ENCODE measurements at places on chromosomes 6 and 20. TPM values are rescaled to one million over a fixed set of nuclear protein-coding genes. Genes with fewer than 3 reads are reported as not detected.

- H3K36me3 ChIP-seq: no peaks in the 10 kb centered on the region
- H3K27ac ChIP-seq: no peak overlapping the region
- no peaks in the 10 kb centered on the region for H3K4me1 ChIP-seq
- H3K27me3 ChIP-seq: no peaks in the 10 kb centered on the region
- no peak for DNase-seq
These were observed 141.0 kb downstream of the HACE1 start for GRCh38 chr6:104718672-104719071.

Gene SLC13A3
- total RNA-seq: 0.29 TPM

DNA sequence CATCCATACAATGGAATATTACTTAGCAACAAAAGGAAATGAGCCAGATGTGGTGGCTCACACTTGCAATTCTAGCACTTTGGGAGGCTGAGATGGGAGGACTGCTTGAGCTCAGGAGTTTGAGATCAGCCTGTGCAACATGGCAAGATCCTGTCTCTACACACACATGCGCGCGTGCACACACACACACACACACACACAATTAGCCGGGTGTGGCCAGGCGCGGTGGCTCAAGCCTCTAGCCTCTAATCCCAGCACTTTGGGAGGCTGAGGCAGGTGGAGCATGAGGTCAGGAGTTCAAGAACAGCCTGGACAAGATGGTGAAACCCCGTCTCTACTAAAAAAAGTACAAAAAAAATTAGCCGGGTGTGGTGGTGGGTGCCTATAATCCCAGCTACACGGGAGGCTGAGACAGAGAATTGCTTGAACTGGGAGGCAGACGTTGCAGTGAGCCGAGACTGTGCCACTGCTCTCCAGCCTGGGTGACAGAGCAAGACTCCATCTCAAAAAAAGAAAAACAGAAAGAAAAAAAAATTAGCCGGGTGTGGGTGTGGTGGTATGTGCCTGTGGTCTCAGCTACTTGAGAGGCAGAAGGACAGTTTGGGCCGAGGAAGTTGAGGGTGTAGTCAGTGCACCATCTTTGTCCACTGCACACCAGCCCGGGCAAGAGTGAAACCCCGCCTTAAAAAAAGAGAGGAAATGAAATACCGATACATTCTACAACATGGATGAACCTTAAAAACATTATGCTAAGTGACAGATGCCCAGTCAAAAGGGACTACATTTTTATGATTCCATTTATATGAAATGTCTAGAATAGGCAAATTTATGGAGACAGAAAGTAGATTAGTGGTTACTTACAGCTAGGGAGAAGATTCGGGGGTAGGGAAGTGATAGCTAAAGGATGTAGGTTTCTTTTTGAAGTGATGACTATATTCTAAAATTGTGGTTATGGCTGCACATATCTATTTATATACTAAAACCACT lies 52.5 kb downstream of the RBL1 start:
- no peaks in the 10 kb centered on the region for H3K27me3 ChIP-seq
- H3K27ac ChIP-seq: peak overlapping the region; percentile 89
- peak; percentile 17 for DNase-seq
- H3K4me3 ChIP-seq: peak overlapping the region; percentile 50

GRCh38 chr6:39932386-39932910 lies 1.8 kb downstream of the MOCS1 start:
- H3K4me3 ChIP-seq: no peak overlapping the region
- peaks cover 4% of the 10 kb centered on the region for H3K4me1 ChIP-seq
- no peaks in the 10 kb centered on the region for H3K36me3 ChIP-seq
- peaks cover 5% of the 10 kb centered on the region for H3K27me3 ChIP-seq
- H3K27ac ChIP-seq: no peak overlapping the region

GRCh38 chr6:41277605-41278004 lies 8.9 kb downstream of the TREM1 start:
- H3K27ac ChIP-seq: no peak overlapping the region
- peaks cover 2% of the 10 kb centered on the region for H3K4me1 ChIP-seq
- H3K27me3 ChIP-seq: no peaks in the 10 kb centered on the region
- no peak overlapping the region for H3K4me3 ChIP-seq

DNA sequence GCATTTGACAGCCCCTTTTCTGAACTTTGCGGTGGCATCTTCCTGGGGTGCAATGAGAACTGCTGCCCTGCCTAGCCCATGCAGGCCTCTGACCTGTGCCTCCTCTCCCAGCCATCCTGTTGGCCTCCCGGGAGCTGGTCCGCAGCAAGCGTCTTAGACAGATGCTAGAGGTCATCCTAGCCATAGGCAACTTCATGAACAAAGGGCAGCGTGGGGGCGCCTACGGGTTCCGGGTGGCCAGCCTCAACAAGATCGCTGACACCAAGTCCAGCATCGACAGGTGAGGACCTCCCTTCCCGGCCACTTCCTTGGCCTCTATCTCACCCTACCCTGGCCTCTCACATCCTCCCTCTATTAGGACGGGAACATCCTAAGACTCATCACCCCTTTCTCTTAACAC lies 37.6 kb downstream of the MOCS1 start:
- H3K4me1 ChIP-seq: no peaks in the 10 kb centered on the region
- H3K27ac ChIP-seq: no peak overlapping the region
- no peak overlapping the region for H3K4me3 ChIP-seq
- DNase-seq: no peak
- no peaks in the 10 kb centered on the region for H3K36me3 ChIP-seq

DNA sequence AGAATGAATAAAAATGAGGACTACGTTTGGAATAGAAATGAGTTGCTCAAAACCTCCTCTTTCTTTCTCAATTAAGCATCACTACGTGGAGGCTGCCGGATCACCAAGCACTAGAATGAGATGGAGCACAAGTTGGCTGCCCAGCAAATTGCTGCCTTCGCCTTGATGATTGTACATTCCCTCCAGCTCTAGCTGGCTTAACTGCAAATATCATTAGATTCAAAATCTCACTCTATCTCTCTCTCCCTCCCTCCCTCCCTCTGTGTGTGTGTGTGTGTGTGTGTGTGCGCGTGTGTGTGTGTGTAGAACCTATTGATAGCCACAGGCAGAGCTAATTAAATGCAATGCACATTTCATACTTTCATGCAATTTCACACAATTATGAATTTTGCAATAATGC lies 310.7 kb upstream of the CDH4 start:
- H3K4me3 ChIP-seq: no peak overlapping the region
- DNase-seq: no peak
- no peaks in the 10 kb centered on the region for H3K4me1 ChIP-seq
- no peaks in the 10 kb centered on the region for H3K36me3 ChIP-seq

GRCh38 chr20:60297649-60298048 lies 339.4 kb downstream of the CDH26 start:
- H3K4me1 ChIP-seq: no peaks in the 10 kb centered on the region
- no peaks in the 10 kb centered on the region for H3K36me3 ChIP-seq
- no peak overlapping the region for H3K27ac ChIP-seq
- H3K27me3 ChIP-seq: no peaks in the 10 kb centered on the region
- no peak overlapping the region for H3K4me3 ChIP-seq
- DNase-seq: no peak

DNA sequence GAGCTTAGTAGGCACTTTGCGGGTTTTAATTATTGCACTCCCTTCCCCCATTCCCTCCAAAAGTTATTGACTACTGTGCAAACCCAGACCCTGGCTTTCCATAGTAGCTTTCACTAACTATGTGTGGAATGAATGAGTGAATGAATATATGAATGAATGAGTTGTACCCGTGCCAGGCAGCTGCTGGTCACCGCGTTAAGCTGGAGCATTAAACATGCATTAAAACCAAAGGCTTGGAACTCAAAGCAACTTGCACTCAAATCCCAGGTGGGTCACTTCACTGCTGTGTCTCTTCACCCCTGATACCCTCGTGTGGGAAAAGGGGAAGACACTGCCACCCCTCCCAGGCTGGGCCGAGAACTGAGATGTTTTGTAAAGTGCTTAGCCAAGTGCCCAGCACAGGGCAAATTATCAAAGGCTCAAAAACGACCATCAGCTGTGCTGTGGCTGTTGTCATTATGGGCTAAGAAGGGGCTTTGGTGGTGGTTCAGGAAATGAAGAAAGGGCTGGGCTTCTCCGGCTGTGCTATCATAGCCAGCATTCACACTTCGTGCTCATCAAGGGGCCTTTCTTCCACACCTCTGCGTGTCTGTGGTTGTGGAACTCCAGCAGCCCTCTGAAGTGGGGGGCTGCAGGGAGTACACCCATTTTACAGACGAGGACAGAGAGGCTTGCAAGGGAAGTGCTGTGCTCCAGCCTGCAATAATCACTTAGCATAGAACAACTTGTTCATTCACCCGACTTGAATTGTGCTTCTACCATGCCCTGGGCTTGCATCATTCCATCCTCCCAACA lies 60.2 kb upstream of the STX16 start:
- H3K4me3 ChIP-seq: no peak overlapping the region
- peaks cover 46% of the 10 kb centered on the region for H3K27me3 ChIP-seq
- H3K36me3 ChIP-seq: no peaks in the 10 kb centered on the region
- peaks cover 16% of the 10 kb centered on the region for H3K4me1 ChIP-seq

DNA sequence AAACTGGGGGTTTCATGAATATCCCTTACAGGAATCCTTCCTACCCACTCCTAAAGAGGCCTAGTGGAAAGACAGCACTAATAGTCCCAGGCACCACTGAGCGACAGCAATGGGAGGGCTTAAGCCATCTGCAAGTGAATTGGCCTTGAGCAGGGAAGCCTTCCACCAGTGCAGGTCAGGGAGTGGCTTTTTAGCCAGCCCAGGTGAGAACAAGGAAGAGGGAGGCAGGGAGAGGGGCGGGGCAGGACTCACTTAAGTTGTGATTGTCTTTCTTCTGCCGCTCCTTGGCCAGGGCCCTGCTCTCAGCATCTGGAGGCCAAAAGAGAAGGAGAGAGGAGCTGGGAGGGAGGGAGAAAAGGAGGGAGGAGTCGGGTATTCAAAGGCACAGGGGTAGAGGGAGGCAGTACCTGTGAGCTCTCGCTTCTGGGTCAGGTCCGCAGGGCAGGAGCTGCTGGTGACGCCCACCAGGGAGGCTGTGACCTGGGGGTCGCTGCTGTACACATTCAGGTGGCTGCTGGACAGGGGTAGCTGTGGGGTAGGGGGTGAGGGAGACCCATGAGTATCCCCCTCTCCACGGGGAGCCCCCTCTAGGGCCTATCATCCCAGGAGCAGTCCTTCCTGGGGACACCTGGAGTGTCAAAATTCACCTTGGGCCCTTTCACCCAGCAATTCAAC lies 47.8 kb downstream of the TFEB start:
- H3K27ac ChIP-seq: no peak overlapping the region
- peaks cover 31% of the 10 kb centered on the region for H3K36me3 ChIP-seq

- no peaks in the 10 kb centered on the region for H3K36me3 ChIP-seq
- H3K4me1 ChIP-seq: peaks cover under 1% of the 10 kb centered on the region
- DNase-seq: no peak
- H3K4me3 ChIP-seq: no peak overlapping the region
- no peak overlapping the region for H3K27ac ChIP-seq
These were observed 4.6 kb upstream of the CDKN1A start for GRCh38 chr6:36673882-36674281.

Gene KCNK5
- total RNA-seq: 1.1 TPM

- H3K4me1 ChIP-seq: no peaks in the 10 kb centered on the region
- H3K4me3 ChIP-seq: no peak overlapping the region
- no peak for DNase-seq
- no peaks in the 10 kb centered on the region for H3K36me3 ChIP-seq
These were observed 137.7 kb upstream of the DEFB112 start for GRCh38 chr6:50187351-50187921.

DNA sequence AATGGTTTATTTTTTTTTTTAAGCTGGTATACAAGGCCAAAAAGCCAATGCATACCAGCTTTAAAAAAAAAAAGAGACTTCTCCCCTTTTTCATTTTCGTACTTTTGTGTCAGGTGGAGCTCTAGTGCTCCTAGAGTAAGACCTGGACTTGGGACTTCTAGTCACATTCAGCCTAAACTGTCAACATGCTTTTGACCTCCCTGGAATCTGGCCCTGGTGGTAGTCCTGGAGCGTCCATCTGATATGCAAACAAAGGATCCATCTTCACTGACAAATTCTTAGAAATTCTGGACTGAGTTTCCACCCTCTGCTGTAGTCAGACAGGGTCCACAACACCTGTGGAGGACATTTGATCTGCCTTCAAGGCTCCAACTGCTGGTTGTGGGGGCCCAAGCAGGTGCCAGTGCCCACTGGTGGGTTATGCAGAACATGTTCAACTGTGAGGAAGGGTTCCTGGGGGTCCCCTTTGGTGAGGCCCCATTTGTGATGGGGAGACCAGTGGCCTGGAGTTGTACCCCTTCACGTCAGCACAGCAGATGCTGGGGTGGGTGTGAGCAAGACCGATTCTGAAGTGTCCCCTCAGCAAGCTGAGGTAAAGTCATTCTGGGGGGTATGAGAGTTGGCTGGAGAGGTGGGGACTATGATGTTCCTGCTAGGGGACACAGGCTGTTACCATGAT lies 12.6 kb upstream of the PCMTD2 start:
- no peak for DNase-seq
- peaks cover 2% of the 10 kb centered on the region for H3K4me1 ChIP-seq
- H3K4me3 ChIP-seq: no peak overlapping the region
- no peaks in the 10 kb centered on the region for H3K27me3 ChIP-seq
- H3K27ac ChIP-seq: no peak overlapping the region

Gene ANKRD66
- total RNA-seq: not detected

Gene HLA-DMA
- total RNA-seq: 37.8 TPM

Gene TCF21
- total RNA-seq: not detected

DNA sequence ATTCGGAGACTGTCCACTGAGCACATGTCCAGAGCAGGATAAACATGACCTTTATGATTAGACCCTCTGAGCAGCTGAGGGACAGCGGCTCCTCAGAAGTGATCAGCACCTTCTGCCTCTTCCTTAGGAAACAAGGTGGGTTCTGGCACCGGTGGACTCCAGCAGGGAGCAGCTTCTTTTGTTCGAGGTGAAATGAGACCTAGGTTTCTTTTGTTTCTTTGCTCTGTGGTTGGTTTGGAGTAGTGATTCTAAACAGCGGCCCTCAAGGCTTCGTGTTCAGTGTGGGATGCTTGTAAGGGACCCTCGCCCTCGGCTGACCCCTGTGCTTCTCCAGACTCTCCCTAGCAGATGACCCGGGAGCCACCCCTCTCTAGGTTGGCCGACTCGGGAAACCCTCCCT lies 14.6 kb upstream of the FRMD1 start:
- no peaks in the 10 kb centered on the region for H3K36me3 ChIP-seq
- no peak for DNase-seq
- no peaks in the 10 kb centered on the region for H3K27me3 ChIP-seq
- no peak overlapping the region for H3K27ac ChIP-seq

Gene AKAP7
- 11.5 TPM for total RNA-seq

GRCh38 chr6:153729189-153729588 lies 309.9 kb upstream of the OPRM1 start:
- H3K4me1 ChIP-seq: no peaks in the 10 kb centered on the region
- no peak overlapping the region for H3K27ac ChIP-seq
- no peak overlapping the region for H3K4me3 ChIP-seq

- no peaks in the 10 kb centered on the region for H3K4me1 ChIP-seq
- DNase-seq: no peak
- no peak overlapping the region for H3K27ac ChIP-seq
- no peaks in the 10 kb centered on the region for H3K27me3 ChIP-seq
These were observed 22.2 kb upstream of the DEFB112 start for GRCh38 chr6:50071921-50072320.

DNA sequence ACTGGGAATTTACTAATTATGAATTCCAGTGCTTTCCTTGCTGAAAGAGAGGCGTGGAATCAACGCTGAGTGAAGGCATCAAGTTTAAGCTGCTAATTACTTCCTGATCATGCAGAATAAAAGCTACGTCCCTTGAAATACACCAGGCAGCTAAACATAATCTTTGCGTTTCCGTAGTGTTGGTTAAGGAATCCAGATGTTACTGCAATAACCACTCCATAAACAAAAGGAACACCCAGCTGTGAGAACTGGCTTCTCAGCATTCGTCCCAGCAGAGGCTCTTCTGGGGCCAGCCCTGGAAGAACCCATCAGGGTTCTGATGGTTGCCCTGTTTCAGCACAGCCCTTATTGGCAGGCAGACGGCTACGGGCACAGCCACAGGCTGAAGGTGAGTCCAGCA lies 111.4 kb downstream of the CDH26 start:
- H3K4me3 ChIP-seq: no peak overlapping the region
- H3K36me3 ChIP-seq: no peaks in the 10 kb centered on the region

Data from T-cell (primary cell).